ACHN (cell line): ENCODE measurements at places on chromosomes 13 and 19.

- DNase-seq: no peak
Observed at GRCh38 chr19:23015660-23016059, 12.7 kb upstream of the ZNF728 start.

GRCh38 chr19:9917321-9917720, 19.0 kb downstream of the OLFM2 start:
- peak; percentile 37 for DNase-seq

DNA sequence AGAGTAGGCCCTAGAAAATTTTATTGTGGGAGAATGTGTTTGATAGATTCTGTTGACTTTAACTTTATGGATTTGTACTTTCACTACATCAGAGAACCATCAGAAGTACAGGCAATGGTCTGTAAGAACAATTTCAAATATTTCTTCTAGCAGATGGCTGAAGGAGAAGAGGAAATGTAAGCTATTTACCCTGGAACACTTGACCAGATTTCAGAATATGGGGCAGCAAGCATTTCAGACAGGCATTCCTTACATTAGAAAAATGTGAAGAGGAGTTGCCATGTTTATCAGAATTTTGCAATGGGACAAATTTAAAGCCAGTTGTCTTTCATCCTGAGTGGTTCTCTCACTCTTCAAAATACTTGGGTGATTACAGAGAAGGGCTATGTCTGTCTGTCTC, 7.5 kb downstream of the FRY start:
- DNase-seq: no peak

GRCh38 chr13:50511877-50512341, 331.6 kb downstream of the DLEU7 start:
- no peak for DNase-seq

DNA sequence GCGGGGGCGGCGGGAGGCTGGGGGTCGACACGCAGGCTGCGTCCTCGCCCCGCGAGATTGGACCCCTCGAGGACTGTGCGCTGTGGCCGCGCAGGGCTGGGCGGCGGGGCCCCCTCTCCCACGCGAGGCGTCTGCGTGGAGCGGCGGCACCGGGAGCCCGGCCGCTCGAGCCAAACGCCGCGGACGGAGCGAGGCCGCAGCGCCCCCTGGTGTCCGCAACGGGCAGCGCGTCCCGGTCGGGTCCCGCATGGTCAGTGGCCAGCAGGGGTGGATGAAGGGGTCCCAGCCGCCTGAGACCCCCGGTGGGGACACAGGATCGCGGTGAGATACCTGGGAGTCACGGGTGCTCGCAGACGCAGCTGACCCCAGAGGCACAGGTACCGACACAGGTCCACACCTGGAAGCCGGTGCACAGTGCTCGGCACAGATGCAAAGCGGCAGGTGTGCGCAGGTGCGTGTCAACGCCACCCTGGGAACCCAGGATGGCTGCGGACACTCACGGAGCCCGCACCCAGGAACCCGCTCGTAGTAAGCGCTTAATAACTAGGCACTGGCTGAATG, 2.1 kb upstream of the CIRBP start:
- peak; percentile 52 for DNase-seq

DNA sequence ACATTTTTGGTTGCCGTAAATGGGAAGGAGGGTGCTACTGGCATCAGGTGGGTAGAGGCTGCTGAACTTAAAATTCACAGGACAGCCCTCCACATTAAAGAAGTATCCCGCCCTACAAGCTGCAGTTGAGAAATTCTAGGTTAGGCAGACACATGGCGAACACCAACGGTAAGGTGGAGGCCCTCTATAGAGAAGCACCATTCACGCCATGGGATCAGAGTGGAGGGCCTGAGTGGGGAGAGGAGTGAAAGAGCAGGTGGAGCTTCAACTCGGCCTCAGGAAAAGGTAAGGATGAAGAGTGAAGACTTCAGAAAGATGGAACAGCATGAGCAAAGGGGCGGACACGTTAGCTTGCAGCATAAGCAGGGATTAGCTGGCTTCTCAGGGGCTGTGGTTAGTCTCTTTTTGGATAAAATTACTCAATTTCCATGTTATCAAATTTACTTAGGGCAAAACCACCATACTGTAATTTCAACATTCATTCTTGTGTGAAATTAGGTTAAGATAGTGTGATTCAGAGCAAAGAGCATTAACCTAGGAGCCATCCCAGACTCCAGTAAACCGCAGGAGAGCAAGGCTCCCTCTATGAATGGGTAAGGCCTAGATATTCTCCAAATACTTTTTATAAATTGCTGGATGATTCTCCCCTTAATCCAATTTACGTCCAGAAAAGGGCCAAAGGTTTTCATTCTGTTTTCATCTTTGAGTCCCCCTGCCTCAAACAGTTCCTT, 1.2 kb downstream of the EEF1AKMT1 start:
- DNase-seq: no peak

GRCh38 chr13:98853771-98854221, 101.3 kb upstream of the SLC15A1 start:
- no peak for DNase-seq

GRCh38 chr13:34637138-34637537, 304.9 kb upstream of the NBEA start:
- DNase-seq: no peak

DNA sequence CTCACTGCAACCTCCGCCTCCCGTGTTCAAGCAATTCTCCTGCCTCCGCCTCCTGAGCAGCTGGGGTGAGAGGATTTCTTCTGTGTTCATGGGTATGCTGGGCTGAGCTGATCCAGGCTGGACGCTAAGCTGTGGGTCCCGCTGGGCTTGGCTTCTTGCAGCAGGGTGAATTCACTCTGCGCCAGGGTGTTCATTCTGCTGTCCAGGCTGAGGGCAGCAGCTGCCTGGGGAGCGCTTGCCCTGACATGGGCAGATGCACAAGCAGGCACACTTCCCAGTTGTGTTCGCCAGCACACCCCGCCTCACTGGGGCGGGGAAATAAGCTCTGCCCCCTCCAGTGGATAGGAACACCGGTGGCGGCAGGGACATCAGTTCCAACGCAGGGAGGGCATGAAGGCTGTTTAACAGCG, 7.3 kb upstream of the INAFM1 start:
- no peak for DNase-seq

DNA sequence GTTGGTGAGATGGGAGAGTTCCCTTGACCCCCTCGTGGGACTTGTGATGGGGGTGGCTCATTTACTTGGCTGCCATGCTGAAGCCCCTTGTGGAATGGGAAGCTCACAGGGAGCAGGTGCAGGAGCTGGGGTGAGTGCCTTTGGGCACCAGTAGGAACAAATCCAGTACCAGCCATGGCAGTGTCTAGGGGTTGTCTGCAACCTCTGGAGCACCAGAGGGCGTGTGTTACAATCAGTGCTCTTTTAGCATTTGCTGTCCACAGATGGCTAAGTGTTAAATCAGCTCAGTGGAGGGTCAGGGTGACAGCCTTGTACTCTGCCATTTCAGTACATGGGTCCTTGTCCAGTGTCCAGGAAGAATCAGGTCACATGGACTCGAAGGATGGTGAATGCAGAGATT, 75.6 kb downstream of the ATP8A2 start:
- no peak for DNase-seq

DNA sequence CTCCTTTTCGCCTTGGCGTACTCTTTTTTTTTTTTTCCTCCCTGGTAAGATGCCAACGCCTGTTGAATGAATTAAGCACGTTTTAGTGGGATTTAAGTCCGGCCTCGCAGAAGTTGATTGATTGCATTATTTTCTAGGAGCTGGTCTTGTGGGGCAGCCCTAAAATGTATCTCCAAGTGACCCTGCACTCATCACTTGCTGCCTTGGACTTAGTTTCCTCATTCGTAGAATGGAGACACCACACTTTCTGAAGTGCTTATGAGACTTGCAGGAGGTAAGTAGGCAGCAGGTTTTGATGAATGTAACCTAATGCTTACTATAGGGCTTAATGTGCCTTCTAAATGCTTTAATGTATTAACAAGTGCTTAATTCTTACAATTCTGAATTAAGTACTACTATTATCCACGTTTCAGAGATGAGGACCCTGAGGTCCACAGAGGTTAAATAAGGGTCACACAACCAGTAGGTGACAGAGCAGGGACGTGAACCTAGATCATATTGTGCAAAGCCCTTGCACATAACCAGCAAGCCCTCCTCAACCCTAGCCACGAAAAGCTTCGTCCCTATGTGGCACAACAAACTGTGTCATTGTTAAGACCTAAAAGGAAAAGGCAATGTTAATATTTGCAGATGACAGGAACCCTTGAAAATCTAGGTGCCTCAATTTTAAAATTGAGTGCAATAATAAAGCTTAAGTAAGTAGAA, 514 bp upstream of the ARGLU1 start:
- no peak for DNase-seq

DNA sequence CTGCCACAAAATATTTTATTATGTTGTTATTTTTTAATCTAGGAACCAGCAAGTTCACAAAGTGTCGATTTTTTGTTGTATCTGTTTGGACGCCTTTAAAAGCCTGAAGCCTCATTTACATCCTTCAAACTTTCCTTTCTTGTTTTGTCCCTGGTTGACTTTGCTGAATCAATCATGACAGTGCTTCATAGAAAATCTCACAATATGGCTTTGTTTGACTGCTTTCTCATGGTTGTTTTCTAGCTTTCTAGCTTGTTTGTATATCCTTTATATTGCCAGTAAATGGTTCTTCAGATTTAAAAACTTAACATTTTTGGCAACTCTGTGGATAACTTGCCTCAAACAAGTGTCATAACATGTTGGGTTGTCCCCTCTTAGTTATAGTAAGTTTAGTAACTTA, 84.1 kb upstream of the ATXN8OS start:
- no peak for DNase-seq

GRCh38 chr13:113864273-113864890, 506 bp upstream of the GAS6 start:
- no peak for DNase-seq

DNA sequence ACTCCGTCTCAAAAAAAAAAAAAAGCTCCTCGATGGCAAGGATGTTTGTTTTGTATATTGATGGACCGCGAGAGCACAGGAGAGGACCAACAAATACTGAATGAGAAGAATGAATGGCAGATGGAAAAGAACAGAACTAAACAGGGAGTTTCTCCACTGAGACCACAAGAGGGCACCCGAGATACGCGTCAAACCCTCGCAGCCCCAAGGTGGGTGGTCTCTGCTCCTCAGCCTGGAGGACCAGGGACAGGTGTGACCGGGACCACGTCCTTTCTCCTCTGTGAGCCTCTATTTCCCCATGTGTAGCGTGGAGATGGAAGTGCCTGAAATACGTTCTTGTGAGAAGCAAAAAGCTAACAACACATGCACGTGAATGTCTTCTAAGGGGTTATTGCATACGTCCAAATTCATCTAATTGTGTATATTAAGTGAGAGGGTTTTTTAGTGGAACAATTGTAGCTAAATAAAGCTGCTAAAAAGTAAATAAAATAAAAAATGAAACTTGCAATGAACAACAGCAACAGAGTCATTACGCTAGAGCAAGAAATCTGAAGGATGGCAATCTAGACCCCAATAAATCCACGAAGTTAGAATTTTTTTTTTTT, 8.3 kb upstream of the CDC42EP5 start:
- DNase-seq: peak; percentile 34

DNA sequence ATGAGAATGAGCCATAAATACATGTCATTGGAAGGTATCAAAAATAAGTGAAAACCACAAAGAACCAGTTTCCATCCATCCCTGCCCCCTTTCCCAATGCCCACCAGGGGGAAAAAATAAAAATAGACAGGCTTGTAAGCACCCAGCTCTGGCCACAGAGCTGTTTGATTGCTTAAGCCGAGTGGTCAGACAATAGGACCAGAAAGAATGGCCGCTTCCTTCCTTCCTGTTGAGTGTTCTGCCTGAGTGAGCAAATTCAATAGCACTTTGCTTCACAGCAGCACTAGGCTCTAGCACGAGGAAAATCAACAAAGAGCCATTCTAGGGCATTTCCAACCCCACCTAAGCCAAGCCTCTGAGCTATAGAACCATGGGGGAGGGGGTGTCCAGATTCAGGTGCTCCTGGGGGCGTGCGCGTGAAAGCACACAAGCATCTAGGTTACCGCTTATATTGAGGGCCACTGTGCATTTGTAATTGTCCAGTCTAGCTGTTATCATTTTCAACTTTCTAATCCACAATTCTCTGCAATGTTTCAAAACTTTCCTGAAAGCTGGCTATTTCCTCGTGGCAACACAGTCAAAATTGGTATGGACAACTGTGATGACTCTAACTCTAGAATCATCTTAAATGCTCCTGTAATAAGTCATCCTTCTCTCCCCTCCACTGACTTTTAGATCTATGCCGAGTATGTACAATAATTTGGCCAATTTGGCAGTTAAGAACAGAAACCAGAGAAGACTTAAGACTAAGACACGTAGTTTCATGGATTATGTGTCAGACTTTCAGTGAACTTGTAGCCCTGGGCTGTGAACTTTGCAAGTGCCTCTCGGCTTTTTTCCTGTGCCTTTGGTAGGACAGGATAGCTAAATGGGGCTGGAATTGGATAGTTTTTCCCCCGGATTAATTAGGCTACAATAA, 64.3 kb downstream of the SPRY2 start:
- DNase-seq: no peak

- DNase-seq: no peak
Observed at GRCh38 chr13:111632906-111633305, 312.5 kb downstream of the TEX29 start.

DNA sequence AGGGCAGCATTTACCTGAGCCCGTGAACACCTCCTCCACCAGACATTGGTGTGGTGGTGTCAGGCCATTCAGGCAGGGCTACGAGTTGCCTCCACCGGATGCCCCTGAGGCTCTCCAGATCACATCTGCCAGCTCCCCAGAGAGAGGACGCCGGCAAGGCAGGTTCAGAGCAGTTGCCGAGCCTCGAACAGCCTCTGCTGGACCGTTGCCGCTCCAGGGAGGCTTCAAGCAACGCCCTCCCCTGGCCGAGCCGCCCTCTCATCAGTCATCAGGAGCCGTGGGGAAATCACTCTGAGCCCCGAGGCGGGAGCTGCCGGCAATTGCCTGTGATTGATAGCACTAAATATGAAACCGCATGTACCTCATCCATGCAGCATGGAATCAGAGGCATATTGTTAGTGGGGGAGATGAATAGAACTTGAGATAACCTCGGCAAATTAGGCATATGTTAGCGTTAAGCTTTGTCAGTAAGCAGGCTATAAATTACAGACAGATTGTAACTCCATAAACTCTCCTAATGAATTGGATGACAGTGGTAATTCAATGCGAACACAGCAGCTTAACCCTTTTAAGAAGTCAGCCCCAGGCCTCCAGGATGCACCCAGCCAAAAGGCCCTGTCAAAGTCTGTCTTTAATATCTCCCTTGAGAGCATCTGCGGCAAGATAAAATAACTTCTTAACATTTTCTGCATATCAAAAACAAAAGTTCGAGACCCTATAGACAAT, 29.8 kb upstream of the SPACA7 start:
- no peak for DNase-seq

- DNase-seq: no peak
Observed at GRCh38 chr19:21482863-21483276, 22.5 kb upstream of the ZNF429 start.

GRCh38 chr19:51660975-51661600, 14.5 kb upstream of the SIGLEC14 start:
- peak; percentile 62 for DNase-seq
